ENCODE measurements at places on chromosomes 5 and 9. TPM values are rescaled to one million over a fixed set of nuclear protein-coding genes. Genes with fewer than 3 reads are reported as not detected.

LTC4S gene
- 1.6 TPM for total RNA-seq

CPLANE1 gene
- 8.9 TPM for total RNA-seq

RBM18 gene
- total RNA-seq, result 6.4 TPM

TBCA gene
- total RNA-seq, result 121 TPM

OR1L4 gene
- not detected for total RNA-seq

POU5F2 gene
- total RNA-seq, result under 0.01 TPM

CDH10 gene
- total RNA-seq, result not detected

PCDHA9 gene
- total RNA-seq, result not detected

CAMK2A gene
- total RNA-seq, result 0.45 TPM

PCDHA10 gene
- not detected for total RNA-seq

PRDM9 gene
- not detected for total RNA-seq

PCDHB11 gene
- under 0.01 TPM for total RNA-seq

ELOVL7 gene
- total RNA-seq, result not detected

SLIT3 gene
- 0.34 TPM for total RNA-seq

PCDH12 gene
- total RNA-seq, result under 0.01 TPM

HSDL2 gene
- 14.6 TPM for total RNA-seq

FAM200C gene
- 2.7 TPM for total RNA-seq

TTC16 gene
- total RNA-seq, result not detected

PCDHB9 gene
- total RNA-seq, result not detected

GRIN1 gene
- not detected for total RNA-seq

PCDHAC1 gene
- total RNA-seq, result not detected

BASP1 gene
- total RNA-seq, result 196 TPM

ABO gene
- not detected for total RNA-seq

TAS2R1 gene
- total RNA-seq, result not detected

KIAA1958 gene
- 0.89 TPM for total RNA-seq

KCTD16 gene
- total RNA-seq, result 0.17 TPM

ZNF608 gene
- 12.5 TPM for total RNA-seq

CA9 gene
- total RNA-seq, result 0.74 TPM

IFNA2 gene
- not detected for total RNA-seq

SMIM32 gene
- not detected for total RNA-seq

PANK3 gene
- 18.3 TPM for total RNA-seq

ANKRD34B gene
- total RNA-seq, result not detected

FCN2 gene
- not detected for total RNA-seq

PPP3R2 gene
- total RNA-seq, result not detected

FOCAD gene
- total RNA-seq, result 38.5 TPM

HRCT1 gene
- total RNA-seq, result 5.4 TPM

OLFM1 gene
- 0.17 TPM for total RNA-seq

FREM1 gene
- total RNA-seq, result 0.30 TPM

DEPDC1B gene
- total RNA-seq, result 16.4 TPM

ADRA1B gene
- 2.4 TPM for total RNA-seq

NRARP gene
- 1.7 TPM for total RNA-seq

OTP gene
- total RNA-seq, result not detected

SHISAL2B gene
- total RNA-seq, result not detected

GABRP gene
- not detected for total RNA-seq

BTNL9 gene
- not detected for total RNA-seq

SLC45A2 gene
- total RNA-seq, result under 0.01 TPM

PAEP gene
- not detected for total RNA-seq

SHOC1 gene
- under 0.01 TPM for total RNA-seq

AGTPBP1 gene
- total RNA-seq, result 9.1 TPM

PRRX2 gene
- total RNA-seq, result 14.9 TPM

NUTM2G gene
- not detected for total RNA-seq

Measured in bronchus fibroblast of lung (primary cell).